Stimulated activated CD4-positive, alpha-beta T cell treated with anti-CD3 and anti-CD28 coated beads, Interleukin-15, amount 100 ng/mL, for 24 hours (primary cell): ENCODE measurements at places on chromosomes 6 and 20.

GRCh38 chr6:168583821-168584220 lies 142.8 kb downstream of the SMOC2 start:
- DNase-seq: no peak

DNA sequence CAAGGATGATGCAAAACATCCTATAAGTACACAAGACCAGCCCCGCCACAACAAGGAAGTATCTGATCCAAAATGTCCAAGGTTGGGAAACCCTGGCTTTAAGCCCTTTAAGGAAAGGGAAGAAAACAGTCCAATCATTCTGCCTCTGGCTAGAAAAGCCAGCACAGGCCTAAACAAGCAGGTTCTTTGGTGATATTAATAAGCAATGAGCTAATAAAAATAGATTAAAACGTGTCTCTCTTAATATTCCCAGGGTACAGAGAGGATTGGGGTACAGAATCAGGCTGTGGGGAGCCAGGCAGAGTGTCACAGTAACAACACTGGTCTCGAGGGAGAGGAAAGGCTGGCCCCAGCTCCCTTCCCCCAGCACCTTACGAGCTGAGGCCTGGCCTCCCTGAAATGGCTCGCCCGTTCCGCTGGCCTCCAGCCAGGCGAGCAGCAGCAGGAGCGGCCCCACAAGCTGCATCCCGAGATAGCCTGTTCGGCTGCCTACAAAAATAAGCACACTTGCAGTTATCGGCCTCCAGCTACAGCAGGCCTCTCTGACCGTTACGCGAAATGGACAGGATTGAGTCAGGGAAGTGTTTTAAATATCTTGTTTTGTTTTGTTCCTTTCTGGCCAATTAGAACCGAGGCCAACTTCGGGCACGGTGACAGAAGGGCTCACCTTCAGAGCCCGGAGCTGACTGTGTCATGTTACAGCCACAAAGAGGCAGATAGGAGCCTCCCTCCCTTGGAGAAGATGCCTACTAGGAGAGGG lies 4.0 kb upstream of the ZMYND8 start:
- no peak for DNase-seq

DNA sequence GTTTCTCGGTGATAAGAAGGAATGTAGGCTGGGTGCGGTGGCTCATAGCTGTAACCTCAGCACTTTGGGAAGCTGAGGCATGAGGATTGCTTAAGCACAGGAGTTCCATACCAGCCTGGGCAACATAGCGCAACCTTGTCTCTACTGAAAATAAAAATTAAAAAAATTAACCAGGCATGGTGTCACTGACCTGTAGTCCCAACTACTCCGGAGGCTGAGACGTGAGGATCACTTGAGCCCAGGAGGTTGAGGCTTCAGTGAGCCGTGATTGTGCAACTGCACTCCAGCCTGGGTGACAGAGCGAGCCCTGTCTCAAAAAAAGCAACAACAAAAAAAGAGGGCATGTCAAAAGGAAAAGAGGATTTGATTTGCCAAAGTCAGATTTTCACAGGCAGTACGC lies 3.9 kb downstream of the NEU1 start:
- DNase-seq: no peak

GRCh38 chr6:53447865-53448264 lies 97.0 kb downstream of the GCLC start:
- no peak for DNase-seq

DNA sequence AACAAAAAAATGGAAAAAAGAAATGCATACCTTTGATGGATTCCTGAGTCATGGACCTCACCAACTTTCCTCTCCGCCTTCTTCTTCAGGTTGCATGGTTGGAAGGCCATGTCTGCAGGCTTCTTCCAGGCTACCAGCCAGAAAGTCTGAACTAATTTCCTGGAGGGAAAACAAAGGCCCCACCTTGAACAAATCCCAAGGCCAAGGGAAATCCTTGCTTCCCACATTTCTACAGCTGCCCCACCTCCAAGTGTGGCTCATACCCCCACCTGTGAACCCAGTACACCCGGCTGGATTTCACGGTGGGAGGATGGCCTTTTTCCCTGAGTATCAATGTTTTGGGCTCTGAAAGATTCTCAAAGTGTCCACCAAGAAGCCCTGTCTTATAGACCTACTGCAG lies 22.4 kb downstream of the IL17A start:
- DNase-seq: no peak

DNA sequence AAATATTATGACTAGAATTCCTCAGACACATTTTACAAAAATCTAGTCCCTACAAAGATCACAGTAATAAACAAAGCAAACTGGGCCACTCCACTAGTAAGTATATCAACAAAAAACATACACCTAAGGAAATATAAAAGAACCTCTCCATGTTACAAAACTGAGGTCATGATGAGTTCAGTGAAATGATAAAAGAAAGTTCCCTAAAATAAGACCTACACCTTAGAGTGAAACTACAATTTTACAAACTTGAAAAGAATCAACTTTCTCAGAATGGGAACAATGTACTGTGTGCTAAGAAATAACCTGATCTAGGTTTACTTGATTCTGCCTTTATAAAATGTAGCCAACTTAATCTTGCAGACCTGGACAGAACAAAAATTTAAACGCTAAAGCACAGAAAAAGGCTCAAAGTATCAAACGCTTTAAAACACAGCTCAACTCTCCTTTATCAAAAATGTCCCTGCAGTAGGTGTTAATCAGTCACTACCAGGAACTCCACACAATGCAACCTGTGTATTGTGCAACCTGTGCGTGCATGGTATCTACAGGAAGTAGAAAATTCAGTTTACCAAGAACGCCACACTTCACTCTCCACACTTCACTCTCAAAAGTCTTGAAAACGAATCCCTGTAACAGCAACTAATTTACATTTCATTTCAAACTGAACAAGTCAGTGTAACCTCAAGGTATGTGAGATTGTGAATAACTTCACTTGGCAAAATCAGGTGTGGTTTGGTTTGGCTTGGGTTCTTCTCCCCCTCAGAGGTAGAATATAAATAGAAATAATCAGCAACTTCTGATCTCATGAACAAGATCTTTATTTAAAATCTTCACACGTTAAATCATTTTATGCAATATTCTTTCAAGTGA lies 1.8 kb downstream of the RALGAPA2 start:
- peak; percentile 31 for DNase-seq

DNA sequence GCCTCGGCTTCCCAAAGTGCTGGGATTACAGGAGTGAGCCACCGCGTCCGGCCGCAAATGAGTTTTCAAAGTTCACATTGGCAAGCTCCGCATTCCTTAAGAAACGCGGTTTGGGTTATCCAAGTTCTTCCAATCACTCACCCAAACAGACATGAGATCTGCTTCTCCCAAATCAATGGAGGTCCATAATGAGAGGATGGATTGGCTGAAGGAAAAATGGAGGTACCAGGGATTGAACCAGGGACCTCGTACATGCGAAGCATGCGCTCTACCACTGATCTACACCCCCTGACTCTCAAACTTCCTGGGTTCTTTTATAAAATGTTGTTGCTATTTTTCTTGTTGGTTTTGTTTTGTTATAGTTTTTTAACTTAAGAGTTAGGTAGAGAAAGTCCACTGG lies 170.0 kb downstream of the GPX5 start:
- no peak for DNase-seq

DNA sequence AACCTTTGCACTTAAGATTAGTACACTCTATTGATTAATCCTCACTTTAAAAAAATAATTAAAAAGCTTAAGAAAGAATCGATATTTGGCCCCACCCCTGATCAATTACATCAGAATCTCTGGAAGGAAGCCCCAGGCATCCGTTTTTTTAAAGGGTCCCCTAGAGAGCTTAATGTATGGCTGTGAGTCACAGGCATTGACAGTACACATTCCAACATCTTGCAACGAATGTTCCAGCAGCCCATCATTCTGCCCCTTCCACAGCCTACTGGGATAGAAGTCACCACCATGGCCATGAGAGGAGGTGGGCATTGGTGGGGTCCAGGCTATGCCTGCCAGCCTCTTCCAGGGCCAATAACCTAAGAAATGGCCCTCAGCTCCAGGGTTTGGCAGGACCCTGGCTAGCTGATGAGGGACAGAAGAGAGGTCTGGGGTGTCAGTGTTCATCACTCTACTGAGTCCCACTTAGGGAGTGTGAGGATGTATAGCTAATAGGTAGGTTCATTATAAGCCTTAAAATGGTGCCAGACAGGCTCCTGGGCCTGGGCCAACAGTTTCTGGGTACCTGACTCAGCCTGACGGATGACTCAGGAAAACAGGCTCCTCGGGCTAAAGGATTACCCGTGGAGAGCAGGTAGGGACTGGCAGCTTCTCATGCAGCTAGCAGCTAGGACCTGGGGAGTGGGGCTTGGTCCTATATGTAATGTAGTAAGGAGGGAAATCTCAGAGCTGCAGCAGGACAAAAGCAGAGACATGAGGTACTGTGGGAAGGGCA lies 40.4 kb downstream of the MDGA1 start:
- no peak for DNase-seq

GRCh38 chr6:11767458-11767857 lies 11.1 kb downstream of the ADTRP start:
- DNase-seq: no peak

DNA sequence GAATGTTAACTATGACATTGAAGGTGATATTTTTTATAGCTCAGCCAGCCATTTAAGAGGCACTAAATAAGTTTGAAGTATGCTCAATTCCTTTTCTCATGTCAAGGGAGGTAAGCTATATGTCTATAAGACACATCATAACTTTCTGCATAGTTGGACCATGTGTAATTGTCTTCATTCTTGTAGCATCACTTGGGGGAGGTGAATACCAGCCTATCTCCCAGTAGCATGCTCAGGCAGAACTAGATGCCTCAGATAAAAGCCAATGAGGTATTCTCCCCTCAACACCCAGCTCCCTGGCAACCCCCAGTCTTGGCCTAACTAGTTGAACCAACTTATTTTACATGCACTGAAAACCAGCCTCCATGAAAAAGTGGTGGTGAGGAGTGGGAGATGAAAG lies 158.3 kb upstream of the JAG1 start:
- DNase-seq: no peak

DNA sequence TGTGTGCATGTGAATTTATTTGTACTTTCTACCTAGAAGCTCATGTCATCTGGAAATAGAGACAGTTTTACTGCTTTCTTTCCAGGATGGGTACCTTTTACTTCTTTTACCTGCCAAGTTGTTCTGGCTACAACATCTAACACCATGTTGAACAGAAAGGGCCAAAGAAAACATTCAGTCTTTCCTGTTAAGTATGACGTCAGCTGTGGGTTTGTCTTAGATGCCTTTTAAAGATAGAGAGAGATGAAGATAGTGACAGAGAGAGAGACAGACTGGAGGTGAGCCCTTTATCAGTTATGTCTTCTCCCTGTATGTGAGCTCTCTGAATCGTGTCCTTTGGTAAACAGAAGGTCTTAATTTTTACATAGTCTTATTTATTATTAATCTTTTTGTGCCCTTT lies 3.4 kb upstream of the DACT2 start:
- no peak for DNase-seq

DNA sequence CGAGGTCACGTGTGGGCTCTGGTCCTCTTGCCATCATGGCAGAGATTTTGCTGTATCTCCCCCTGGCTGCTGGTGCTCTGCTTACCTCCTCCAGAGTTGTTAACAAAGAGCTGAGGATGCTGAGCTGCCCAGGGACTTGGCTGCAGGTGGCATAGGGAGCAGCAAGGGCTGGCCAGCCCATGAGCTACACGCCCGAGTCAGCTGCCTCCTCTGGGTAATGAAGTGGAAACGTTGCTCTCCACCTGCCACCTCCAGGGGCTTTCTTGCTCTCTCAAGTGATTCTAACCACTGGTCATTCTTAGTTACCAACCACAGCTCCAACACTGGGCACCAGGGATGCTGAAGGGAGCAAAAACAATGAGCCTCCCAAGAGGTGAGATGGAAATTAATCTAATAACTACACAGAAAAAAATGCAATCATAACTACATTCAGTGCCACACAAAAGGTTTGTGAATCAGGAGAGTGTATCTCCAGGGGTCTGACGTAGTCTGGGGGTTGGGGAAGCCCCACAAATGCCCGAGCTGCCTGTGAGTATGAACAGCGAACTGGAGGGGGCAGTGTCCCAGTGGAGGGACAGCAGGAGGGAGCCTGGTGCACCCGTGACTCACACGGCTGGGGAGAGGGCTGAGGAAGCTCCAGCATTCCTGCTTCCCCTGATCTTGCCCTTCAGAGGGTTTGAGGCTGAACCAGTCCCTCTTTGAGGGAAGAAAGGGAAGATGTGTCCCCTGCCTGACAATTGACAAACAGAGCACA lies 78.7 kb downstream of the CDH26 start:
- DNase-seq: no peak

DNA sequence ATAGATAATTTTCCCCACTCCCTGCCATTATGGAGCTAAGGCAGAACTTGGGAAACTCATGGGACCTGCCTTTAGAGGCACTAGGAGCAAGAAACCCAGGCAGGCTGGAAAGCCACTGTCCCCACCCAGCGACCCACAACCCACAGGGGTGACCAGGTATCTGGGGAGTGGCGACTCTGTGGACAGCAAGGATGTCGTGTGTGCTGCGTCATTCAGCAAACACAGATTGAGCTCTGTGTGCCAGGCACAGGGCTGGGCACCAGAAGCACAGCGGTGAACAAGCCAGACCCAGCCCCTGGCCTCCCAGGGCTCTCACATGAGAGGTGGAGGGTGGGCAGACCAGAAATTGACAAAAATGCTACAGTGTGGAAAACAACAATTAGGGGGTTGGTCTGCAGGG lies 27.7 kb downstream of the DLGAP4 start:
- DNase-seq: no peak

- no peak for DNase-seq
Observed at GRCh38 chr6:107769053-107769658, 55.0 kb downstream of the SCML4 start.

DNA sequence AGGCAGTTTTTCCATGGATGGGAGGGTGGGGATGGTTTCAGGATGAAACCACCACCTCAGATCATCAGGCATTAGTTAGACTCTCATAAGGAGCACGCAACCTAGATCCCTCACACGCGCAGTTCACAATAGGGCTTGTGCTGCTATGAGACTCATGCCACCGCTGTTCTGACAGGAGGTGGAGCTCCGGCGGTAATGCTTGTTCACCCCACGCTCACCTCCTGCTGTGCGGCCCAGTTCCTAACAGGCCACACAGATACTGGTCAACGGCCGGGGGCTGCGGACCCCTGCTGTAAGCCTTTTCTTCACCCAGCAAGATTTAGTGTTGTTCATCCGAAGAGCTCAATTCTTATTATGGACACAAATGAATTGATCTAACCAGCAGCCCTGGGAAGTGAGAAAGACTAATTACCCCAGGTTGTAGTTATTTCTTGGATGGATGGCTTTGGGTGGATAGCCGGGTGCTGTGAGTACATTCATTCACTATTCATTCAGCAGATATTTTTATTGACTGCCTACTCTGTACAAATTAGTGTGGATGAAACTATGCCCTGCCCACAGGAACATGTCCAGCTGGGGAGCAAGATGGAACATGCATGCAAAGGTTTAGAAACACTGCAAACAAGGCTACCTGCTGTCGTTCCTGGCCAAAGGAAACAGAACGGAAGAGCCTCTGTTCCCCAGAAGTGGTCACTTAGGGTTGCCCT lies 57.2 kb downstream of the RIOK1 start:
- no peak for DNase-seq
